Inflammatory macrophage treated with lipopolysaccharide for 4 hours (primary cell): ENCODE measurements at places on chromosomes 13 and 19.

DNA sequence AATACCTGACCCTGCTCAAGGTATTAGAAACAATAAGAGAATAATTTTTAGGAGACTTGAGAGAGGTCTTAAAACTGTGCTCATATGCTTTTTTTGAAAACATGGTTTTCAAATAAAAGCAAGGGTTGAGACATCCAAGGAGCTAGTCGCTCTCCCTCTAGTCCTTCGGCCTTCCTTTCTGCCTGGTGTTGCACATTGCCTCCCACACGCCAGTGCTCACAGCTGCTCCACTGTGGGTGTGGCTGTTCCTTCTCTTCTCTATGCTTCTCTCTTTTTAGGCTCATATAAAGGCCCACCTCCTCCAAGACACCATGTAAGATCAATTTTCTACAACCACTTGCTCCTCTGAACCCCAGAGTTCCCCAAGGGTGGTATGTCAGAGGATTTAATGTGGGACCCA lies 352.6 kb downstream of the ENOX1 start:
- peak; percentile 69 for DNase-seq

DNA sequence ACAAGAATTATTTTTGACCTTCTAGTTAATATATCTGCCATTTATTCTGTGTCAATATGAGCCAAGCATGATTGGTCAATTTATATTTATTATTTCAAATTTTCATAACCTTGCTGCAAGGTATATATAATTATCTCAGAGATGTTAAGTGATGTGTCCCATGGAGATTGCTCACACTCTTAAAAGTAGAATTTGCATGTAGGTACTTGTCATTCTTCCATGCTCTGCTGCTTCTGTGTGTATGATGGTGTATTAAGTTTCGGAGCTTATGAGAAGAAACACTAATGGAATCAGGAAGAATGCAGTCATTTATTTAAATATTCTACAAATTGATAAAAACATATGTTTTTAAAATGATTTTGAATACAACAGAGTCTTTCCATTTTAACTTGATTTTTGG lies 586.8 kb upstream of the MIR17HG start:
- no peak for DNase-seq

DNA sequence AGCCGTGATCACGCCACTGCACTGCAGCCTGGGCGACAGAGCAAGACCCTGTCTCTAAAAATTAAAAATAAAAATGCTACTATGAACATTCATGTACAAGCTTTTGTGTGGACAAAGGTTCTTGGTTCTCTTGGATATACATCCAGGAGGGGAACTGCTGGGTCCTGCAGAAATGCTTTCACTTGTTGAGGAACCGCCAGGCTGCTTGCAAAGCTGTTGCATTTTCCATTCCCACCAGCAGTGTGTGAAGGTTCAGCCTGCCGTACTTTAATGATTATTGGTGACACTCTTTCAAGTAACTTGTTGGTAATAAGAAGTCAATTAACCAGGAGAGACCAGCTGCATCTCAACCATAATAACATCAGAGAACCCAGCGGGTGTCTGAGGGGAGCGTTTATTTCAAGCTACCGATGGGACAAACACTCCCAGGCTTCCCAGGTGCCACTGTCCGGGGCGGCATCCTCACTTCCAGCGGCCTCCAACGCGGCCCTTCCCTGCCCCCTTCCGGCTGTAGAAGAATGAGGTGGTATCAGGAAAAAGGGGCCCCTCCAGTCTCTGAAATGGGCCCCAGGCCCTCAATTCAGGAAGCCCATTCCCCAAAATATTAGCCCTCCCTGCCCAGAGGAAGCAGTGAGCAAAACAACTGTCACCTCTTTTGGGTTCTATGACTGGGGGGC lies 15.2 kb upstream of the PPP1R12C start:
- peak; percentile 36 for DNase-seq

DNA sequence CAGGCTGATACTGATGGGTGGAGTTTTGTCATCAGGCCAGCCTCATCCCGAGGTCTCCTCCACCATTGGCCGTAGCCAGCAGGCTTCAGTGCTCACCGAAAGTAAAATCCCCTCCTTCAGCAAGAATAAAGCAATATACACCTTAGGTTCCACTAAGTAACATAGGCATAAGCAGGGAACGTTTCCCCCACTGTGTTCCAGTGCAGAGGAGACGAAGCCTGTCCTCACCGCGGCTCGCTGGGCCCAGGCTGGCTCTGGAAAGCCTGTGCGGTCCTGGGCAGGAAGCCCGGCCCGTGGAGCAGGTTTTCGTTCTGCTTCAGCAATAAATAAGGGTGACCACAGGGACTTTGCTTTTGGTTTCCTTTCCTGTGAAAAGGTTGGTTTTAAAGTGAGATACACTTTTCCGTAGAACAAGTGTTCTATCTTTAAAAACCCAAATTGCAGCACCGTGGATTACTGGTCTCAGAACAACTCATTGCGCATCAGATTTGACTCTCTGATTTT lies 16.3 kb upstream of the TEX29 start:
- DNase-seq, result no peak

DNA sequence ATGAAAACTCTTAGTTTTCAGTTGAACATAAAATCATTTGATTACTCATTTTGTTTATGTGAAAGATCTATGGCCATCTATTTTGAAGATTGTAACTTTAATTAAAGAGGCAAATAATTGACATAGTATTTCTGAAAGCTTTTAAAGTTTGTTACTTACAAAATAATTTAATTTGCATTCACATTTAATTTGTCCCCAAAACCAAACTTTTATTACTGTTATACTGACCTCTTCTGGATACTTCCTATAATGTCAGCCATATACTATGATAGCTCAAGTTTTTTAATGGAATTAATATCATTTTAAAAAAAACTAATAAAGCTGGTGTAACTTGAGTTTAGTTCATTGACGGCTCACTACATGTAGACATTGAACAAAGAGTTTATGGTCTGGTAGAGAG lies 4.9 kb upstream of the SGCG start:
- peak; percentile 20 for DNase-seq

GRCh38 chr13:65744836-65745235 lies 1485.3 kb downstream of the PCDH9 start:
- DNase-seq, result no peak

- DNase-seq, result no peak
These were observed 94.6 kb downstream of the CCNA1 start for GRCh38 chr13:36526897-36527296.

DNA sequence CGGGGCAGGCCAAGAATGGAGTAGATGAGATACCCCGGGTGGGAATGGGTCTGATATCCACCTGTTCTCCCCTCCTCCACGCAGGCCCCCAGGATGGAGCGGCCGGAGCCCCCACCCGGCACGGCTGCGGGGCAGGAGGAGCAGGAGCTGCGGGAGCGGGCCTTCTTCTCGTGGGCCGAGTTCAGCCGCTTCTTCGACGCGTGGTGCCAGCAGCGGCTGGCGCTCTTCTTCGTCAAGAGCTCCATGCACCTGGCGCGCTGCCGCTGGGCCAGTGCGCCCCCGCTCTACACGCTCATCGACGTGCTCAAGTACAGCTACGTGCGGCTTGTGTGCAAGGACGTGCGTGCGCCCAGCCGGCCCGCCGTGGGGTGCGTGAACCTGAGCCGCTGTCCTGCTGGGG lies 1.2 kb downstream of the ZSWIM9 start:
- no peak for DNase-seq

DNA sequence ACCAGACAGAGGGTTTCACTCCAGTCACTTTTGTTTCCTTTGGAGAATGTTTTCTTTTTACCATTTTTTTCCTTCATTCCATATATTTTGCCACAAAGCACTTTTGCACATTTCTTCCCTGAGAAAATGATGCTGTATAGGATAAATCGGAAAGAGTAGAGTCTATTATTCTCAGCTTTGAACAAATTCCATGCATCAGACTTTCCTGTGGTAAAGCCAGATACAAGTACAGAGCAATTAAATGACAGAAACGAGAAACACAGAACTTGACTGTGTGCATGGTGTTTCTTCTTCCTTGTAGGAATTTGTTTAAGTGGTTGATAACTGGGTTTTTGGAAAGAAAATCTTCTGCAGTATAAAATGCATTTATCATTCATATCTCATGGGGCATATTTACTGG lies 107.4 kb upstream of the CSNK1A1L start:
- no peak for DNase-seq

DNA sequence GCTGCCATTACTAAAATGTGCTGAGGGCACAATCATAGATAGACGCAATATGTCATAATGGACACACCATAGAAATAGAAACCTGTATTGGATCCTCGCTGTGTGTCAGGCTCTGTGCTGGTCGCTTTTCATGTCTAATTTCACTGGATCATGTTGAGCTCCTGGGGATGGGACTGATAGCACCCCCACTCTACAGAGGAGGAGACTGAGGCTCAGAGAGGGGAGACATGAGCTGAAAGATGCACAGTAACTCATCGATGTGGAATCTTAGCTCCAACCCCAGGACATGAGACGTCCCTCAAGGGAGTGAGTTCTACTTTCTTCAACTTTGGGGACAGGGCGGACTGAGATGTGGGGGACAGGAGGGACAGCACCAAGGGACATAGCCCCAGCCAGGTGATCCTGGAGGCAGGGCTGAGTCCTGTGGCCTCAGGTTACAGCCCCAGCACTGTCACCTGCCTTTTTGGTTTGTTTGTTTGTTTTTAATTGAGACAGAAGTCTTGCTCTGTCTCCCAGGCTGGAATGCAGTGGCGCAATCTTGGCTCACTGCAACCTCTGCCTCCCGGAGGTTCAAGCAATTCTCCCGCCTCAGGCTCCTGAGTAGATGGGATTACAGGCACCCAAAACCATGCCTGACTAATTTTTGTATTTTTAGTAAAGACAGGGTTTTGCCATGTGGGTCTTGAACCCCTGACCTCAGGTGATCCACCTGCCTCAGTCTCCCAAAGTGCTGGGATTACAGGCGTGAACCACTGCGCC lies 6.6 kb upstream of the GIPC1 start:
- no peak for DNase-seq

- no peak for DNase-seq
These were observed 79.1 kb upstream of the SPATA13 start for GRCh38 chr13:24081387-24081786.

- DNase-seq, result no peak
These were observed 205.3 kb downstream of the RAP2A start for GRCh38 chr13:97639236-97639635.

DNA sequence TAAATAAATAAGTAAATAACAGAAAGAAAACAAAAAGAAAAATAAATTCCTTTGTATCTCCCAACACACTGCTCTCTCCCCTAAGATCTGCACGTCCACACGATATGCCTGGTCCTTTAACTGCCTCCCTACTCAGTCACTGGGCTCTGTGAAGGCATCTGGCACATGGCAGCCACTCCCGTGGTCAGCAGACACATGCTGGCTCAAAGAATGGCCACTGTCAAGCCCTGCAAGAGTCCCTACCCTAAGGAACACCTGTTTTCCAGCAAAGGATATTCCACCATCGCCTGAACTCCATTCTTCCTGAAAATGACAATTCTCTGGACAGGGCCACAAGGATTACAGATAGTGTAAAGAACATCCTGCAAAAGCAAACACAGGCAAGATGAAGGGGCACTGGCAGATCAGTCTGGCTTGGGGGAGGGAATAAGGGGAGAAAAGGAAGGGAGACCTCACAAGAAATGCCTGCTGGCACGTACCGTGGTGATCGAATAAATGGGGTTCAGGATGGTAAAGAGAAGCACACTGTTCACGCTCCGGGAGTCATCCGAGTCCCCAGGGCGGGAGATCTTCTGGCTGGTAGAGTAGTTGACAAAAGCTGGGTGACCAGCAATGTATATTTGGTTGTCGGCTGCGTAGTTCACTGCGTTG lies 4.3 kb downstream of the HNRNPL start:
- no peak for DNase-seq

GRCh38 chr19:48433337-48433736 lies 12.4 kb upstream of the GRWD1 start:
- DNase-seq, result peak; percentile 18

GRCh38 chr19:51357952-51358351 lies 8.2 kb downstream of the ETFB start:
- DNase-seq, result no peak

DNA sequence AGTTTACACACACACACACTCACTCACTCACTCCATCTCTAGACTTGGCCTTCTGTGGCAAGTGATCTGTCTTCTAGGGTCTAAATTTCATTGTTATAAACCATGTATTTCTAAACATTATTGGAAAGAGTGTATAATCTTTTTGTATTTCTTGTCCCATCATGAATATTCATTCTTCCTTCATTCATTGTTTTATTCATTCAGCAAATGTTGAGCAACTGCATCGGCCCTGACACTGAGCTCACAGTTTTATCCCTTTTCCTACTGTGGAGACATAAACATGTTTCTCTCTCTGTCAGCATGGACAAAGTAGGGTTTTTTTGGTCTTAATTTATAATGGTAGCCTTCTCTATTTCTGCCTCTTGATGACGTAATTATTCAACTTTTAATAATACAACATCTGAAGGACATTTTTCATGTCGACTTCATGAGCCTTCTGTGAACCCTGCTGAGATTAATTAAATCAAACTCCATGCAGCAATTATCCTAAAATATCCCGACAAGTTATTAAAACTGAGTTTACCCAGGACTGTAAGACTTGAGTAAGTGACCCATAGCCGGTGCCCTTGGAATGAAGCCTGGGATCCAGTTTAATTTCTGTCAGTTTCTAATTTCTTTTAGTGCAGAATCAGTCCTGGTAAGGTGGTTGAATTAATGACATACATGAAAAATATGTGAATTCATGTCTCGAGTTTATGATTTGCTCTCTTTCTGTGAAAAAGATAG lies 7.3 kb downstream of the SPATA13 start:
- no peak for DNase-seq
